Daoy (cell line): ENCODE measurements at places on chromosomes 6 and 20.

DNA sequence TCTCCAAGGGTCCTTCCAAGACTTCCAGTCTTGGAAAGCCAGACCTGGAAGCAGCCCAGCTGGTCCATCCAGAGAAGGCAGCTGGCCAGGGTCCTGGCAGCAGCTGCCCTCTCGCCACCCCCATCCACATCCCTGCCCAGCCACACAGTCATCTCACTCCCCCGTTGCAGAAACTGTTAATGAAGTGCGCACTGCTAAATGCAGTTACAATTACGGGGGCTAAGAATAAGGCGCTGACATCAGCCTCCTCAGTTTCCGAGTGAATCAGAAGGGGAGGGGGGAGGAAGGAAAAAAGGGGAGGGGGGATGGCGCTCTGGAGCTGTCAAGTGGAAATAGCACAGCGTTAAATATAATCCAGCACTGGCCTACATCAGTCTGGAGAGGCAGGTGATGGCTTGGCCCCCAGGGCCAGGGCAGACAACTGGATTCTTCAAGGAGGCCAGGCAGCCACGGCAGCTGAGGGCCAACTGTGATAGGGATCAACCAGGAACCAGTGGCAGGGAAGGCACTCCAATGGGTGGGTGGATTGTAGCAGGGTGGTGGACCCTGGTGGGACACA is 6.9 kb downstream of the RIMS4 start:
- no peak for DNase-seq

- no peak for DNase-seq
Observed at GRCh38 chr20:13690943-13691342, 52.2 kb upstream of the TASP1 start.

DNA sequence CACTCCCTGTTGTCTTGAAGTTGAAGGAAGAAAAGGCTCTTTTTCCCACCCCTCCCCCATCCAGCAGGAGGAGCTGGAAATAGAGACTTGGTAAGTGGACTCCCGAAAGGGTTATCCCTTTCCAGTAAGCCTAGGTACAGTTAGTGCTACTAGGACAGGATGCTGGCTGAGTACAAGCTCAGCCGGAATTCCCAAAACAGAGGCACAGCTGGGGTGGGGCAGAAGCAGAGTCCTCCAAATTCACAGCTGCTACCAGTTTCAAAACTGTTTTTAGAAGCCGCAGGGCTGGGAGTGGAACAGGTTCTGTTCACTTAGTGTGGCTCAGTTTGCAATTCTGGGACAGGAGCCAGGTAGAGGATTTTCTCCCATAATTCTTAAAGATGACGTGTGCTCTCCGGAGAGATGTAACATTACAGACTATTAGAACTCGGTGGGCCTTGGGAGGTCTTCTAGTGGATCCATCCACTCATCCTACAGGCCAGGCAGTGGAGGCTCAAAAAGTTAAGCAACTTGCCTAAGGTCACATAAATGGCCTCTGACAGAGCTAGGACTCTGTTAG is 19.0 kb upstream of the UTRN start:
- DNase-seq: peak; percentile 85

DNA sequence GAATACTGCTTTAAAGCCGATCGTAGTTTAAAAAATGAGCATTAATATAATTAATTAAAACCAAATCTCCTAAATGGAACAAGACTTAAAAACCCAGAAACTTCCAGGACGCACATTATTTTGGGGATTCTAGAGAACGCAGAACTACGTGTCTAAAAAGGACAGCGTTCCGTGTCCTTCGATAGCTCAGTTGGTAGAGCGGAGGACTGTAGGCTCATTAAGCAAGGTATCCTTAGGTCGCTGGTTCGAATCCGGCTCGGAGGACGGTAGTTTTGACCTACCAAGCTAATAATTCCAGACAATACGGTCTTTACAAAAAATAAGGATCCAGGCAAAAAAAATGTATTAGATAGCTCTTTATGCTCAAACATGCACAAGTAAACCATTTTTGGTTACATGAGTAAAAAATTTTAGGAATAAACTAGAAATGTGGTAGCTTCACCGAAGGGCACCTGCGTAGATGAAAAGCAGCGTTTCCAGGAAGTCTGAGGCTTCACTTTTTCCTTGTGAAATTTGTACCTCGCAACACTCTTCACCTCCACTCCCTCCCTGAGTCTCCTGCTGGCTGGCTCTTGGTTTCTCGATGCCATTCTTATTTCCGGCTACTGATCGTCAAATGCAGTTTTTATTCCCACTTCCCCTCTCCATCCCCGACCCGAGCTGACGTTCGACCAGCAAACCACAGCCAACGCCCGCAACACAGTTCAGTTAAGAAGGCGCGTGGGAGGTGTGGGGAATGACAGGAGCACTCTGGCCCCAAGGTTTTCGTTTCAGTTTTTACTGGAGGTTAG is 19.6 kb upstream of the ABT1 start:
- peak; percentile 93 for DNase-seq

GRCh38 chr6:161487694-161488093 is 213.8 kb upstream of the AGPAT4 start:
- no peak for DNase-seq

- no peak for DNase-seq
Observed at GRCh38 chr6:155498370-155498769, 42.7 kb upstream of the NOX3 start.

- no peak for DNase-seq
Observed at GRCh38 chr6:25944688-25945574, 14.4 kb upstream of the SLC17A2 start.

DNA sequence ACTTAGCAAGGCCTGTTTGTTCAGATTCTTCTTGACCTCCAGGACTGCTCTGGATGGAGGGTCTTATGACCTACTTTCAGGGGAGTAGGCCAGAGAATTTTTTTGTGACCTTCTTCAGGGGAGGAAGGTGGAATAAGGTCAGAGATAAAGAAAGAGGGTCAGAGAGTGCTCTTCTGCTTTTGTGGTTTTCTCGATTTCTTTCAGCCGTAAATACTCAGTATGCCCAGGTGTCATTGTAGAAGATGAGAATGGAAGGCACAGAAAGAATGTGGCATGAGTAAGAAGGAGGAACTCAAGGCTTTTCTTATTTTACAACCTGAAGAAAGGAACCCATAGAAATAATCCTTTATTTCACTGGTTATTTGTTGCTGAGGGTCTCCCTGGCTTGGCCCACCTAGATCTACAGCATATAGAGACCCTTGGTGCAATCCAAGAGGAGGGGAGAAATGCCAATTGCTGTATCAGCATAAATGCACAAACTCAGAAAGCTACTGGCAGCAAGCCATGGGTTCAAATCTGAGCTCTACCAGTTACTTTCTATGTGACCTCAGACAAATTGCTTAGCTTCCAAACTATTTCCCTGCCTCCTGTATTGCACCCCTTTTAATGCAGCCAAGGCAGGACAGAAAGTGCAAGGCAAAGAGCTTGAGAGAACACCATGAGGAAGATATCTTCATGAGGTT is 68.0 kb downstream of the OLIG3 start:
- DNase-seq: no peak

DNA sequence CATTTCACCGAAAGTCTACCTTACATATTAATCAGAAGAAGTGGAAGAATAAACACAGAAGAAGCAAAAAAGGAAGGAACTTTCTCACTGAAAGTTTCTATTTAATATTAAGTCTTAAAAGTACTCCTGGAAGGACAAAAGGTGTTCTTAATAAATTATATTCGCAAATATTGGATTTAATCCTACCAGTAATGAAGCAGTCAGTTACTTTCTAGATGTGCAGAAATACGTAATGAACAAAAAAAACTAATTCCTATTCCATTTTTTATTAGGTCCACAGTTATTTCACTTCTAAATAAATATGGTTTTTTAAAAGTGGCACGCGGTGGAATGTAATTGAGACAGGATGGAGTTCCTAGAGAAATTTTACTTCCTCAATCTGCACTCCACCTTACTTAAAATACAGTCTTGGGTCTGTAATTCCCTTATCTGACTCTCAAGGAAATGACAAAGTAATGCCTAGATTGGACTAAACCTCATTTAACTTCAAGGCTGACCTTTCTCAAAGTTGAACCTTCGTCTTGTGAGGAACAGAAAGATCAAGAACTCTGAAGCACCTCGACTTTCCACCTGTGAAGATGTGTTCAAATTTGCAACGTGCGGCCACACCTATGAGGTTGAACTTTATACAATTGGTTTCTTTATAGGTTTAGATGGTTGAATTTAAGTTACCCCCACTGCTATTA is 1.1 kb upstream of the TRAM2 start:
- DNase-seq: no peak

DNA sequence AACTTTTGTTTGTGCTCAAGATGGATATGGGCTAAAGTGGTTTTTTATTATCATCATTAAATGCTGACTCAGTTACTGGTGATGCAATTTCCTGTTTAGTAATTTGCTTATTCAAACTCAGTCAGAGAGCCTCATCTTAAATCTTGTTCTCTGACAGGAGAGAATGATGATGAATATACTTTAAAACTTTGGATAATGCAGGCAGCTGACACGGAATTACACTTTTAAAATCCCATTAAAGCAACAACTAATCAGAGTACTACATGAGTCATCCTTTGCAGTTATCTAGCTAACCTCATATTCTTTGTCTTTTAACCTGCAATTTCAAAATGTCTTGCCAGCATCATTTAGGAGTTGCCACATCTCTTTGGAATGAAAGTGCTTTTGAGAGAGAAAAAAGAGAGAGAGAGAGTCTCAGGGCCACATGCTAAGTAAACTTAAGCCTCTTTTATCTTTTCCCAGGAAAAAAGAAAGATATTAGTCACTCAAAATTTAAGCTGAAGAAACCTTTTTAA is 9.2 kb upstream of the C6orf141 start:
- peak; percentile 67 for DNase-seq

GRCh38 chr6:159853754-159854153 is 37.0 kb upstream of the MAS1 start:
- DNase-seq: no peak

DNA sequence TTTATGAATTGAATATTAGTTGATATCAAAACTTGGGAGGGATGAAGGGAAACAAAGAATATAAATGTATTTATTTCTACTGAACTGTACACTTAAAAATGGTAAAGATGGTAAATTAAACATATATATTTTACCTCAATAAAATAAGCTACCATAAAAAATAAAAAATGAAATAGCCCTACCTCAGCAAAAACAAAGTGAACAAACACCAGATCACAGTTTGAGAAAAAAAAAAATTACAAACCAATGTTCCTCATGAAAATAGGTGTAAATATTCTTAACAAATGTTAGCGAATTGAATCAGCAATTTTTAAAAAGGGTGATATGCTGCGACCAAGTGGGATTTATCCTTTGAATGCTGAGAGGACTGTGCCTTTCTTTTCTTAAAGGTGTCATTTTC is 28.3 kb upstream of the ZNF184 start:
- no peak for DNase-seq

GRCh38 chr20:59159493-59160376 is 3.9 kb upstream of the ZNF831 start:
- no peak for DNase-seq

DNA sequence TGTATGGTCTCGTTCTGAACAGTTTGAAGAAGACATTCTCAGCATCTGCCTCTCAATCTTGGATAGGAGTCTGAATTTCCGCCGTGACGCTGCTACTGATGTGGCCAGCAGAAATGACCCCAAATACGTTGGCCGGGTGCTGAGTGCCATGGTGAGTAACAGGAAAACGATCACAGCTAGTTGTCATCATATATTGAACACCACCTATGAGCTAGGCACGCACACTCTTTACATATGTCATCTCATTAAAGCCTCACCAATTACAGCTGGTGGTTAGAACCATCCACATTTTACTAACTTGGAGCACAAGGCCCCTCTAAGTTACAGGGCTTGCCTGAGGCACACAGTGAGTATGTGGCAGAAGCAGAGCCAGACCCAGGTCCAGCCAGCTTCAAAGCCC is 17.1 kb downstream of the TGM3 start:
- DNase-seq: no peak

- DNase-seq: no peak
Observed at GRCh38 chr6:35312807-35313206, 15.2 kb downstream of the DEF6 start.
